ENCODE measurements at places on chromosomes 2 and 18.

- DNase-seq, result no peak
These were observed 742.4 kb downstream of the DCDC2C start for GRCh38 chr2:4445821-4446220.

GRCh38 chr2:10252661-10253060 lies 50.0 kb upstream of the HPCAL1 start:
- no peak for DNase-seq

GRCh38 chr2:166727095-166727494 lies 161.2 kb upstream of the XIRP2 start:
- DNase-seq, result no peak

DNA sequence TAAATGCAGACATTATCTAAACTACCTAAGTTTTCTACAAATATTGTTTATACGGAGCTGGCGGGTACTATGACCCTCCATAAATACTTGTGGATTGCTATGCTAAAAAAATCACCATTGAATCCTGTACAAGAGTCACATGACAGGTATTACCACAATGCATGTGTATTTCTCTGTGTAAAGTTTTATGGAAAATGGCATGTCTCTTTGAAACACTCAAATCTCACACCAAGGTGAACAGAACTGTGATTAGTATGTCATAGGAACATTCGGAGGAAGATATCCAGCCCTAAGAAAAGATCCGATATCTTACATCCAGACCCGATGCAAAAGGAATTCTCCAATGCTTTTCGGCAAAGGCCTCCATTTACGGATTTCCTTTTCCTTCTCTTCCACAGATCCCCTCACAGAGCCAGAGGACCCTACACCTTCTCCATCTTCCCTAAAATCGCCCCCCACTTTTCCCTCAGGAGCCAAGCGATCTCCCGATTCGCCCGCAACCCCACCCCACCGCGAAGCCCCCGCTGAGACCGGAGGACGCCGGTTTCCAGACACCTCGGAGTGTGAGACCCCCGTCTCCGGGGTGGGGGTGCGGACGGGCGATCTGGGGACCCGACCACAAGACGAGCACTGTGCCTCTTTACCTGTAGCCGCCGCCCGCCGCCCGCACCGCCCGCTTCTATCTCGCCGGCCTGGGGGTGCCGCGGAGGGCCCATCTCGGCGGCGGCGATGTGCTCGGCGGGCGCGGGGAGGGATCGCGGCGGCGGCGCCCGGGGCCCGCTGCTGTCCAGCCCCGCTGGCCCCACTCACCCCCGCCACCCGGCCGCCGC lies 1.2 kb downstream of the SAP130 start:
- peak; percentile 20 for DNase-seq

DNA sequence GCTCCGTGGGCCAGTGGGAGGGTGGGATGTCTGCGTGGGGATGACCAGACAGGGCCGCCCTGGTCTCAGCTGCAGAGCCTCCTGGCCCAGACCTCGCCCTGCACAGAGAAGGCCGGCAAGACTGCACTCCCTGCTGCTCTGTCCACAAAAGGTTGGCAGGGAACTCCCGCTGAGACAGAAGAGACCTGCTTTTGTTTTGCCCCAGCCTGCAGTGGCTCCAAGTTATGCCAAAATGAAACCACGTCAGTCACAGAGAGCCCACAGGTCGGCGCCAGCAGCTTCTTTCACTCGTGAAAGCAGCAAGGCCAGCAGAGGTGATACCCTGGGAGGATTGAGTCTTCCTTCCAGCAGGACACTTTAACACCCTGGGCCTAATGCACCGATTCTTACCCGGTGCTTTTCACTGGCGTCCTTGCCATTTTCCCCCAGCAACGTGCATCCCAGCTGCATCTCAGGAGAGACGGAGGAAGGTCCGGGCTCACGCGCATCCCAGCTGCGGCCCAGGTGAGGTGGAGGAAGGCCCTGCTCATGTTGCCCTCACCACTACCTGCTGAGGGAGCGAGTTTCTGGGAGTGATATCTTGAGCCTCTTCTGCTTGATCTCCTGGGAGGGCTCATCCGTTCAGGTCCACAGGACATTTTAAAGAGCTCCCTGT lies 22.1 kb upstream of the CTDP1 start:
- no peak for DNase-seq

DNA sequence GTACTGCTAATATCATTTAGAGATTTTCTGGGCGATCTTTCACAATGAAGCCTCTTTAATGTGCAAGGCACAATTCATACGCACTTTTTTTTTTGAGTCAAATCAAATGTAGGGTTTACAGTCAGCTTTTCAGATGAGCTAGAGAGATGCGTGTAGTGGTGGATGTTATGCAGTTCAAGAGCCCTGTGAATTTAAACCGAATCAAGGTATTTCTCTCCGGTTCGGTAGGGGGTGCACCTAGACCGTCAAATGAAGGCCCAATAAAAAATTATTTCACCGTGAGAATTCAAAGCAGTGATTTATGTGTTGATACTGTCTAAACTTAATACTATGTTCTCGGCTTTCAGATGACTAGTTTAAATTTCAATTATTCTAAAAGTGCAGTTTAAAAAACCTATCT lies 1.1 kb downstream of the PTH2R start:
- DNase-seq, result peak; percentile 28

DNA sequence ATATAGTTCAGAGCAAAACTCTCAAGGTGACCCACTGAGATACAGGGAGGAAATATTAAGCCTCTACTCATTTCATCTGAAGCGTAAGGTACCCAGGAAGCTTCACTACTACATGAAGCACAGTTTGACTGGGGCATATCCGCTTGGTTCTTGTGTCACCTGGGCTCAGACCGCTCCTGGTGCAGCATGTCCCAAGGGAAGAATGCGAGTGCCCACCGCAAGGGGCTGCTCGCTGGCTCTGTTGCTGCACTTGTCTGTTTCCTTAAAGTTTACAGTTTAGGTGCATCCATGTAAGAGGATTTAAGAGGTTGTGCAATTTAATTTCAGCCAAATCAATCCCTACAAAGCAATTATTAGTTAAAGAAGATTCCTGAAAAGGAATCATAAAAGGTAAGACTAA lies 507.8 kb downstream of the FBXO15 start:
- DNase-seq, result no peak

DNA sequence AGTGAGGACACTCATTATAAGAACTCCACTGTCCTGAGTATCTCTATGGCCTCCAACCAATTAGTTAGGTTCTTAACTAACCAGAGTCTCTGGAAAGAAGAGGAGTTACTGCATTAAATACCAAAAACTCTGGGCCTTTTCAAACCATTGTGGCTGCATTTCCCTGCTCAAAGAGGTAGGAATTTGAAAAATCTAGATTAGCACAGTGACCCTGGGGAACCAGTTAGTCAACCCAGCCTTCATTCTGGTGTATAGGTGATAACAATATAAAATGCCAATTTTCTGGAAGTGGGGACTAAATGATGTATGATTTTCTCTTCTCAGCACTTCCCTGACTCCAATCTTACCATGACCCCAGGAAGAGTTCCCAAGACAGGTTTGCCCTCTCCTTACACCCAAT lies 287.8 kb upstream of the SETBP1 start:
- no peak for DNase-seq

- DNase-seq, result peak; percentile 31
These were observed 37.1 kb upstream of the FEZ2 start for GRCh38 chr2:36634981-36635597.

GRCh38 chr18:56509656-56510055 lies 128.7 kb downstream of the TXNL1 start:
- no peak for DNase-seq

DNA sequence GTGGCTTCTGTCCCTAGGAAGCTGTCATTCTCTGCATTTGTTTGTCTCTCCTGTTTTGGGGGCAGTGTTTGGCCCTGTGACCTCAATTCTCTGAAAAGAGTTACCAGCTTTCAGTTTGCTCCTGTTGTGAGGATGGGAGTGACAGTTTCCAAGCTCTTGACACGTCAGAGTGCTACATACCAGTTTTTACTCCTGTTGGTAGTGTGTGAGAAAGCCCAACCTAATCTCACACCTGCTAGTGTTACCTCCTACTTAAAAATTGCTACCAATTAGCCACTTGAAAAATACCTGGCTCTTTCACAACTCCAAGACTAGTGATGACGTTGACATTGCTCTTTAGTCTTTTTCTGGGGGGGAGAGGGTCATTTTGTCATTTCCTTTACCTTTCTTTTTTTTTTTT lies 14.1 kb downstream of the SKA1 start:
- no peak for DNase-seq

Data from cardiac fibroblast (primary cell).